Glomerular endothelial cell (primary cell): ENCODE measurements at places on chromosomes 13 and 19. TPM values are rescaled to one million over a fixed set of nuclear protein-coding genes. Genes with fewer than 3 reads are reported as not detected.
A peak's percentile ranks its signal among the peaks of the same experiment; 100 is the strongest.

The HNRNPA1L2 gene
- total RNA-seq, result 0.78 and 6.0 TPM in 2 replicates

The FIZ1 gene
- 4.4 and 4.7 TPM in 2 replicates for total RNA-seq

The CLEC4G gene
- total RNA-seq, result not detected in 2 replicates

The PRRG2 gene
- 1.6 and 12.2 TPM in 2 replicates for total RNA-seq

The ZNF221 gene
- total RNA-seq, result 4.1 and 5.1 TPM in 2 replicates

The F2RL3 gene
- total RNA-seq, result 12.4 and 79.1 TPM in 2 replicates

The S1PR4 gene
- 2.1 TPM in 1 of 2 replicates, not detected in the other for total RNA-seq

- no peak for DNase-seq
Observed at GRCh38 chr19:45234089-45234869, 10.9 kb downstream of the EXOC3L2 start.

GRCh38 chr13:31424130-31424729, 224.5 kb downstream of the B3GLCT start:
- peak; percentile 27 for DNase-seq

- no peak for DNase-seq
Observed at GRCh38 chr13:111879719-111880118, 187.2 kb upstream of the SOX1 start.

DNA sequence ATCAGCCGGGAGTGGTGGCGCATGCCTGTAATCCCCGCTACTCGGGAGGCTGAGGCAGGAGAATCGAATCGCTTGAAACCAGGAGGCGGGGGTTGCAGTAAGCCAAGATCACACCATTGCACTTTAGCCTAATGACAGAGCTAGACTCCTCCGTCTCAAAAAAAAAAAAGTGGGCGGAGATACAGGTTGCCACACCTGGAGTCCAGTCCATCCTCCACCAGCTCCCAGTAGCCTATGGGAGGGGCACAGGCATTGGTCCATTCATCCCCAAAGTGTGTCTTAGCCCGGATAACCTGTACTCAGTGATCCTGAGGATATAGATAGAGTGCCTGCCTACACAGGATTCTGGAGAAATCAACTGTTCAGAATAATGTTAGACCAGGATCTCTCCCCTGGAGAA, 3.4 kb upstream of the DOT1L start:
- no peak for DNase-seq

GRCh38 chr19:18284712-18285360, 3.4 kb upstream of the JUND start:
- DNase-seq, result no peak

DNA sequence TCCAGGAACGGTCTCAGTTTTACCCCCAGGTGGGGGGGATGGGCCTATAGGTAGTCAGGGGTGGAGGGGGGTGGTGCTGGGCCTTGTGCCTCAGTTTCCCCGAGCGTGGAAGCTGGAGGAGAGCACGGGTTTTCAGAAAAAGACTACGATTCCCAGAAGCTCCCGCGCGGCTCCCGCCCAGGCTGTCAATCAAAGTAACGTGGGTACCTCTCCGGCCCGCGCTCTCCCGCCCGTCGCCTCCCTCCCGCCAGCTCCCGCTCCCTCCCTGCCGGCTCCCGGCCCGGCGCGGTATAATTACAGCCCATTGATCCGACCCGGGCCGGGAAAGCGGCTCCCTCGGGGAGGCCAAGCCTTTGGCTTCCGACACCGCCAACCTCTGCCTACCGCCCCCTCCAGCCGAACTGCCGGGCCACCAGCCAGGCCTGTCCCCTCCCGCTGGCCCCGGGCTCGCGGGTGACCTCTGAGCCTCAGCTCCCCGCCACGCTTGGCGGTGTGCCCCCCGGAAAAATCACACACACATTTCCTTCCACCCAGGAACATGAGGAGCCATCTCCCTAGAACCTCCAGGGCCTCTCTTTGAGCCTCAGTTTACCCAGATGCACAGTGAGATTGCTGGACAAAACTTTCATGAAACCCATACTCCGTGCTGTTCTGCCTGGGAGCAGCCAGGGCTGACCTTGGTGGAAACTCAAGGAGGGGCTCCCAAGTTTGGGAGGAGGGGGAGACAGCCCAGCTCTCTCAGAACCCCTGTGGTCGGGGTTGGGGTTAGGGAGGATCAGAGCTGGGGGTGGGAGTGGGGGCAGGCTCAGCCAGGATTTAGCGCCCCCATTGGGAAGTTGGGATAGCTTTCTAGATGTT, 7.3 kb upstream of the TLE2 start:
- DNase-seq, result peak; percentile 47

GRCh38 chr13:114080739-114081561, 51.5 kb downstream of the RASA3 start:
- no peak for DNase-seq
